IMR-90 (cell line): ENCODE measurements at places on chromosomes 3 and 15.

DNA sequence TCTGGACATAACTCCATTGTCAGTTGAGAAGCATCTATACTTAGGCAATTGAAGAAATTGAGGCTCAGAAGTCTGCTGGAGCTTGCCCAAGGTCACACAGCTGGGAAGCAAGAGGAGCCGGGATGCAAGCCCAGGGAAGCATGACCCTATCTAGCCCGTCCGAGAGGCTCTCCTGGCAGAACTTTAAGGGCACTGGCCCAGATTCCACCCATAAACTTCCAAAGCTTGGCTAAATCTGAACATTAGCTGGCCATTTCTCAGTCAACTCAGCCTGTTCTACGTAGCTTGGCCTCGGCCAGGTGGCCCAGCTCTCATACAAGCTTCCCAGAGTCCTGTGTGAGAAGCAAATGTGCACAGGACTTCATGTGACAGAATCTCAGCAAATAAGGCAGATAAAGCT is 75.8 kb downstream of the LRIG1 start:
- no peak for DNase-seq

DNA sequence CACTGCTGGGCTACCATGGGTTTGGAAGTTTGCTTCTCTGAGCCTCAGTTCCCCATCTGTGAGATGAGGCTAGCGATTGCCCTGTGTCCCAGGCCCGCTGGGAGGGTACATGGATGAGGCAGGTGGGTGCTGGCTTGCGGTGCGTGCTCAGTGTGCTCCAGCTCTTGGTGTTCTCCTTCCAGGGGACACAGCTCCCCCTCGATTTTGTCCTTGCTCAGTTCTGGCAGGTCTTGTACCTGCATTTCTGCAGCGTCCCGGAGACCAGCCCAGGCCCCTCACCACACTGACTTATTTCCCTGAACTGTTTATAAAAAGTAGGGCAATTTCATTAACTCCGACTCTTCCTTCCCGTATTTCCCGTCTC is 95.4 kb downstream of the TBC1D2B start:
- DNase-seq = no peak

DNA sequence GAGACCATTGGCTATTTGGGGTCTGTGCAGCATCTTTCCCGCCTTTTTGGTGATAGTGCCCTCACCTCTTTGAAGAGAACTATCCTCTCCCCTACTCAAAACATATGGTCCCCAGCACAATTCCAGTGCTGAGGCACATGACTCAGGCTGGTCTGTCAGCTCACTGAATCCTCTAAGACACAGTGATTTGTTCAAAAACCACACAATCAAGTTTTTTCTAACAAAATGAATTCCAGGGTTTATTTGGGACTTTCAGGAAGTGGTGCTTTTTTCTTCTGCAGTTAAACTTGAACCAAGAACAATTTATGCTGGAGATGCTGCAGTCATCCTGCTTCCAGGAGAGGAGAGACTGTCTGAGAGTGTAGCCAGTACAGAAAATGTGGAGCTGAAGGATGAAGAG is 142.5 kb upstream of the LMCD1 start:
- DNase-seq = no peak

- peak; percentile 61 for DNase-seq
These were observed 77.6 kb downstream of the SSR3 start for GRCh38 chr3:156477323-156477722.
